ENCODE measurements at places on chromosomes 5 and 9. TPM values are rescaled to one million over a fixed set of nuclear protein-coding genes. Genes with fewer than 3 reads are reported as not detected.
A peak's percentile ranks its signal among the peaks of the same experiment; 100 is the strongest.

The DMRT3 gene
- total RNA-seq, result 0.74 TPM

DNA sequence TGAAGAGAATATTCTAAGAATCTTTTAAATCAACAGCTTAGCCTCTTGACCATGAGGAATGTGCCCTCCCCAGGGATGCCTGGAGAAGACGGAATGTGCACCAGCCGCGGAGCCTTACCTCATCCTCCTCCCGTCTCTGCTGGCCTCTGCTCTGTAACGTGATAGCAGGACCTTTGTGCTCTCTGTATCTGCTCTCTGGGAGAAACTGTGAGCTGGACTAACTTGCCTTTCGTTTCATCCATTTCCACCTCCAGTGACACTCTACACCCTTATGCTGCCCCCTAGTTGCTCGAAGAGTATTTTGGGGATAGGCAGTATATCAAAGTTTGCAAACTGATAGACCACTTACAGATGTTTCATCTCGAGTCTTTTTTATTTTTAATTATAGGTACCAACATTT is 141.4 kb downstream of the NPR3 start:
- H3K4me3 ChIP-seq, result no peak overlapping the region
- DNase-seq, result no peak
- H3K27ac ChIP-seq, result peak overlapping the region; percentile 50
- peaks cover 21% of the 10 kb centered on the region for H3K27me3 ChIP-seq
- no peaks in the 10 kb centered on the region for H3K36me3 ChIP-seq
- peaks cover 32% of the 10 kb centered on the region for H3K4me1 ChIP-seq

GRCh38 chr9:81683704-81684103 is 5.6 kb downstream of the TLE1 start:
- peaks cover 21% of the 10 kb centered on the region for H3K4me1 ChIP-seq
- H3K27ac ChIP-seq, result no peak overlapping the region
- H3K4me3 ChIP-seq, result no peak overlapping the region
- DNase-seq, result no peak
- no peaks in the 10 kb centered on the region for H3K27me3 ChIP-seq

The OCLN gene
- total RNA-seq, result 57.5 TPM

- DNase-seq, result no peak
- no peak overlapping the region for H3K4me3 ChIP-seq
- peaks cover 19% of the 10 kb centered on the region for H3K4me1 ChIP-seq
- H3K36me3 ChIP-seq, result peaks cover 11% of the 10 kb centered on the region
- H3K27ac ChIP-seq, result no peak overlapping the region
- H3K27me3 ChIP-seq, result peaks cover 3% of the 10 kb centered on the region
These were observed 210.5 kb downstream of the FSTL4 start for GRCh38 chr5:133401731-133402347.

- H3K27ac ChIP-seq, result no peak overlapping the region
- H3K4me3 ChIP-seq, result no peak overlapping the region
- peaks cover 10% of the 10 kb centered on the region for H3K27me3 ChIP-seq
- DNase-seq, result no peak
- H3K36me3 ChIP-seq, result no peaks in the 10 kb centered on the region
- no peaks in the 10 kb centered on the region for H3K4me1 ChIP-seq
These were observed 310.5 kb downstream of the MSX2 start for GRCh38 chr5:175034924-175035323.

The SPINK7 gene
- not detected for total RNA-seq

- peak; percentile 99 for DNase-seq
- H3K27ac ChIP-seq, result peak within 1 kb of the TSS; percentile 88
These were observed at the start of gene IER5L for GRCh38 chr9:129177791-129178567. IER5L (minus strand) TSS chr9:129178261; CDS start chr9:129178052, 209 bp downstream.

The TMEM174 gene
- not detected for total RNA-seq

The RARS1 gene
- total RNA-seq, result 110 TPM

Data from type B pancreatic cell (in vitro differentiated cells).